Activated T-helper 1 cell treated with anti-CD3 and anti-CD28 coated beads, Interleukin-2, amount 50 U/mL, for 16 hours (primary cell): ENCODE measurements at places on chromosomes 16 and 17.

DNA sequence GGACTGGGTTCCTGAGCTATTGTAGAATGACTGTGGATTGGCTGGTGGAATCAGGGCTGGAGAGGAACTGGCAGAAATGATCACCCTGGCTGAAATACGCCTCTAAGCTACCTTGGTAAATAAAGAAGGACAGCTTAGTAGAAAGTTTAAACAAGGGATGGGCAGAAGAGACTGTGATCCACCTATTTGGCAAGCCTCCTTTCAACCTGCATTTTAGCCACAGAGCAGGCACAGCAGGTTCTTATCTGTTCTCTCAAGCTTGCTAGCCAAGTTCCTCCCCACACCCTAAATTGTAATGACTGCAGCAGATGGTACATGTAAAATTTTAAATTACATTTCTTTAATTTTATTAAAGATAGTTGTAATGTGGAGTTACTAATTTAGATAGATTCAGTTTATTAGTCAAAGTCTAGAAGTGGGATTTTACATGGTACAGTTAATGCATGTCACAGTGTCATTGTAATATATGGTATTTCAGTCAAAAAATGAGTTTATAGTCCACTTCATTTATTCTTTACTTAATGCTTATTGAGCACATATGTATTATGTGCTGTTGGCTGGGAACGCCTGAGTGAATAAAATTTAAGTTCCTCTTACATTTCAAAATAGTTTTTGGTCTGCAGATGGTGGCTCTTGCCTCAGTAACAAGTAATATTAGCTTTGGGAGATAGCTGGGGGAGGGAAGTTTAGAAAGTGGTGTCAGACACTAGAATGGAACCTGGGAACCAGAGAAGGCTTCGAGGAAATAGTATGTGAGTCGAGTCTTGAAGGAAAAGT, 11.2 kb downstream of the EPN2 start:
- DNase-seq = no peak

- no peak for DNase-seq
These were observed 51.1 kb downstream of the SF3B3 start for GRCh38 chr16:70574595-70575271.

- no peak for DNase-seq
These were observed 47.0 kb downstream of the SYNRG start for GRCh38 chr17:37562016-37562745.

- DNase-seq = no peak
These were observed 1.5 kb upstream of the PRKCA start for GRCh38 chr17:66300956-66301355.

DNA sequence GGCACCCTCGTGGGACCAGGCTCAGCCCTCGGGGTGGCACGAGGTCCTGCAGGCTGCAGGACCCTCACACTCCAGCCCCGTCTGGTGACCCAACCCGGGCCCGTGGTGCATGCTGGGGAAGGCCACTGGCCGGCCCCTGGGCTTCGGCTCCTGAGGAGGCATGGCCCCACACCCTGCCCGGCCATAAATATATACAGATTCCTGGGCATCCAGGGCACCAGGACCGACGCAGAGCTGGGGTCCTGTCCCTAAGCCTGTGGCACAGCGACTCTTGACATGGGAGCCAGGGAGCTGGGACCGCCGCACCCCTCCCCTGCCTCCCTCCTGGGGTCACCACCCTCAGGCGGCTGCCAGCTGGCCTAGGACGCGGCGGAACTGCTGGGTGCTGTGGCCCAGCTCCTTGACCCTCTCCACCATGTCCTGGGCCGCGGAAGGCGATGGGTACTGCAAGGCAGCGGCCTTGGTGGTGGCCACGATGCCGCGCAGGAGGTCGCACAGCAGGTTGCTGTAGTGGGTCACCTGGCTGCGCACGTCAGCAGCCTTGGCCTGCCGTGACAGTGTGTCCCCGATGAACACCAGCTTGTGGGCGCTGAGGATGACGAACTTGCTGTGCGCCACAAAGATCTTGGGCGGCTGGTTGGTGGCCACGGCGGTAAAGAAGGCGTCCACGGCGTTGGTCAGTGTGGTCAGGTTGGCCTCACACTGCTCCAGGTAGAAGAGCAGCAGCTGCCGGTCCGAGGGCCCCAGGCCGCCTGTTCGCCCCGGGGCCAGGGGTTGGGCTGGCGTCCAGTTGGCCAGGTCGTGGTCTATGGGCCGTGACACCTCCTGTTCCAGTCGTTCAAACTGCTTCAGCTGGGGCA, 10.6 kb downstream of the CTRB1 start:
- DNase-seq = no peak

DNA sequence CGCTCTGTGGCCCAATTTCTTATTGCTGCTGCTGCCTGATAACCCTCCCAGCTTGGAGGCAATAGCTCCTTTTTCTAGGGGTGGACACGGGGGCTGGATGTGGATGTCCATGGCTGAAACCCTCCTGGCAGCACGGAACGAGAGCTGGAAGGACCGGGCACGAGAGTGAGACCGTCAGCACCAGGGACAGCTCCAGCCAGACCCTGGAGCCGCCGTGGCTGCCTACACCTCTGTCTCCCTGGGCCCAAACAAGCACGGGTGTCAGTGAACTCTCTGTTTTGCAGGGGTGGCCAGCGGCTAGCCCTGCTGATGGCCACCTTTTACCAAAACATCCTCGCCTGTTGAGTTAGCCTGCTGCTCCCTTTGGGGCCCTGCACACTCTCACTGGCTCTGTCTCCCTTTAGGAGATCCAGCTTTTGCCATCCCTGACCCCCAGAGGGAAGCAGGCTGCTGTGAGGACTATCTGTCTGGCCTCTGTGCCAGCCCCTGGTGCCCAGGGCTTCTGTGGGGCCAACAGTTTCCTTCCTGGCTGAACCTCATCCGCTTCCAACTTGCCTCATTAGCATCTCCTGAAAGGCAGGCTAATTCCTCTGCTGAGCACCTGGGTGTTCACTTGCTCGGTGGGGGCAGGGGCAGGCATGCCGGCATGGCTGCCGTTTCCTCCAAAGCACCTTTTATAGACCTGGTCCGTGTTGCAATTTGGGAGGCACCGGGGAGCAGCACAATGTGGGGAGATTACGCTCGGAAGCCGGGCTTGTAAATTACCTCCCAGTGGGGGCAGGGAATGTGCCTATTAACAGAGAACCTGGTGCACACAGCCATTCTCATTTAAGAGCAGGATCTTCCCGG, 118.1 kb downstream of the ENGASE start:
- no peak for DNase-seq

GRCh38 chr17:3659541-3660111, 8.8 kb downstream of the TAX1BP3 start:
- DNase-seq = no peak

DNA sequence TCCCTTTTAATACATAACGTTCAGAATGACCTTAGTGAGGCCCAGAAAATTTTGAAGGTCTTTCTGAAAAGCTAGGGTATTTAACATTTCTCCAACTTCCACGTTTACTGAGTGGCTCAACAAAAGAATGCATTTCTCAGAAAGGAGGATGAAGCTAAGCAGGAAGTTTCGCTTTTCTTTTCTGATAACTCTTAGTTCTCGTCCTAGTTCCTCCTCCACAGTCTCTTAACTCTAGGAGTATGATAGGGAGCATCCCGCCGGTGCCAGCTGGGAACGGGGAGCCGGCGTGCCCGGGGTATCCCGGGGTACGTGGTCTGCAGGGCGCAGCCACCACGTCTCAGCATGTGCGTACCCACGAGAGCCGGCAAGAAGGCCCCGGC, 363 bp downstream of the KARS1 start:
- DNase-seq = no peak

GRCh38 chr17:17347956-17348871, 45.0 kb downstream of the NT5M start:
- no peak for DNase-seq

GRCh38 chr16:85485379-85485778, 127.7 kb upstream of the GSE1 start:
- no peak for DNase-seq

- no peak for DNase-seq
These were observed 78.3 kb upstream of the ASIC2 start for GRCh38 chr17:33371377-33371776.

DNA sequence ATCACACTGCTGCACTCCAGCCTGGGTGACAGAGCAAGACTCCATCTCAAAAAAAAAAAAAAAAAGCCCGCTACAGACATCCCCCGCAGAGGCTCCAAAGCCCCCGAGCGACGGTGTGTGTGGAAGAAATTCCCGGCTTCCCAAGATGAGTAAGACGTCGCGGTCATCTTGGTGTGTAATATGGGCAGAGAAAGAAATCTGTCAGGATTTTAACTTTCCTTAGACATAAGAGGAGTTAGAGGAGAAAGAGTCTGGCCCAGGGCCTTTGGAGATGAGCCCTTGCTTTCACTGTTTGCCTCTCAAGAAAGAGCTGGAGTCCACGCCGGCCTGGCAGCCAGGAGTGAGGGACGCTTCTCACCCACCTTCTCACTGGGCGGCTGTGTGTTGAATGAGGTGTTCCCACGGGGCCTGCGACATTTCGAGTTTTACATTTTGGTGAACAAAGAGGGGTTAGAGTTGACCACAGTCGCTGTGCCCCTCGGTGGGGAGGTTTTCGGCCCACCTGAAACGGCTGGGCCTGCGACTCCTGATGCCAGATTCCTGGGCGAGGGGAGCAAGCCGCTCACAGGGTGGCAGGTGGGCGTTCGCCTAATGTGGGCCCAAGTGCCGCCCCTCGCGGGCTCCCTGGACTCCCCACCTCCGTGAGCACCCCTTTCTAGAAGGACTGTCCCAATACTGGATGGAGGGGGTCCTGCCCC, 17.9 kb downstream of the C1QTNF1 start:
- DNase-seq = no peak

- DNase-seq = no peak
These were observed 141.3 kb upstream of the HSBP1 start for GRCh38 chr16:83666449-83666848.

DNA sequence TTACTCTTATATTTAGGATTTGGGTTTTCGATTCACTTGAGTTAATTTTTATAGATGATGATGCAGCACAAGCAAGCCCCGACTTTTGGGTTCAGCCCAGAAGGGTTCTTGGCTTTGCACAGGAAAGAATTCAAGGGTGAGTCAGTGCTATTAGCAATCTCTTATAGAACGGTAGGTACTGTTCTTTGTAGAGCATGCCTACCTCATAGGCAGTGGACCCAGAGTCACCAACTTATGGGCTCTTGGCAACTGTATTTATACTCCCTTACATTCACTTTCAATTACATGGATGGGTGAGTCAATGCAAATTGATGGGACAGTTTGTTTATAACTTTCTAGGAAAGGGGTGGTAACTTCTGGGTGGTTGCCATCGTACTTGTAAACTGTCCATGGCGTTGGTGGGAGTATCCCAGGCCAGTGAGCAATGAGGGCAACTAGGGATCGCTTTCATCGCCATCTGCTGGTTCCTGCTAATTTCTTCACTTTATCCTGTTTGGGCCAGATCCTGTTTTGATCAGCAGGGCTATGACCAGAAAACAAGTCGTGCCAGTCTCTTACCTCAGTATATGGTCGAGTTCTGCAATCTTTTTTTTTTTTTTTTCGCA, 362.6 kb downstream of the CNTNAP4 start:
- no peak for DNase-seq

- no peak for DNase-seq
These were observed 23.8 kb downstream of the EZH1 start for GRCh38 chr17:42720996-42721583.

- DNase-seq = peak; percentile 59
These were observed at the start of gene ZBTB4 for GRCh38 chr17:7479213-7480088. Gene ZBTB4 (minus strand): TSS chr17:7479631. CDS start chr17:7466801, 12,830 bp downstream.

DNA sequence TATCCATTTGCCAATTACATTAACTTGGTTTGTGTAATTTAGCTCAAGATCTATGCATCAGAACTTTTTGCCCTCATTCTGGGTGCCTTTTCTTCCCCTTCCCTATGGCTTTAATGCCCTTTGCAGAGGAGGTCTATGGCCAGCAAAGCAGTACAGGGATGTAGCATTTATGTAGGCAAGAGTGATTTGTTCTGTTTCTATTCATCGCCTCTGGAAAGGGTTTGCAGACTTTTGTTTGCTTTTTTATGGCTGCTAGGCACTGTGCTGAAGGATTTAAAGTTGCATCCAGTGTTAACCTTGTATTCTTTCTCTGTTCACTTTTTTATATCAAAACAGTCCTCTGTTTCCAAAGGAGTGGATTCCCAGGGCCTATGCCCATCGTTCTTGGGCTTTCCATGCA, 78.0 kb downstream of the ANKFN1 start:
- DNase-seq = no peak

GRCh38 chr17:67526700-67527099, 149.6 kb downstream of the PITPNC1 start:
- no peak for DNase-seq

DNA sequence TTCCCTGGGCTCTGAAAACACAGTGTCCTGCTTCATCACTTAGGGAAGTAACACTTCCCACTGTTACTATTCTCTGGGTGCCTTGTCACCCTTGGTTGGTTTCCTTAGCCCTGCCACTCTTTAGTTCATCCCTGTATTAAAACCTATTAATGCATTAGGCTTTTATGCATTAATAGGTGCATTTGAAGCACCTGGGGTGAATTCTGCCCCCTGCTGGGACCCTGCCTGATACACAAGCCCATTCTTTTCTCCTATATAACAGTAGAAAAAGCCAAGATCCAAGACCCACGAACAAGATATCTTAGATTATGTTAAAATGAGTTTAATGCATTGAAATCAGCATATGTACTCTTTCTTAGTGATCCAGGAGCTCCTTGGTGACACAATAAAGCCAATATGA, 235.7 kb downstream of the PMP22 start:
- DNase-seq = no peak

GRCh38 chr17:15303851-15304250, 37.5 kb downstream of the TEKT3 start:
- DNase-seq = no peak

DNA sequence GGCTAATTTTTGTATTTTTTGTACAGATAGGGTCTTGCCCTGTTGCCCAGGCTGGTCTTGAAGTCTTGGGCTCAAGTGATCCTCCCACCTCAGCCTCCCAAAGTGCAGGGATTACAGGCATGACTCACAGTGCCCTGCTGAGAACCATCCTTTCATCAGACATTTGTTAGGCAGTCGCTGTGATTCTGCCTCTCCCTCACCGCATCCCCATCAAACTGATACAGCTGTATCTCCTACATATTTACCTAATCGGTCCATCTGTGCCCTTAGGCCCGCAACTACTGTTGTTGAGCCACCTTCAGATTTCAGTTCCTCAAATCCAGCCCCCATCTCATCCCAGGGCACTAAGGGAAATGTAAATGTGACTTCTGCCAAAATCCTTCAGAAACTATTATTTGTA, 2.0 kb upstream of the SLC43A2 start:
- DNase-seq = no peak

- DNase-seq = no peak
These were observed 12.8 kb downstream of the PIMREG start for GRCh38 chr17:6456914-6457687.

DNA sequence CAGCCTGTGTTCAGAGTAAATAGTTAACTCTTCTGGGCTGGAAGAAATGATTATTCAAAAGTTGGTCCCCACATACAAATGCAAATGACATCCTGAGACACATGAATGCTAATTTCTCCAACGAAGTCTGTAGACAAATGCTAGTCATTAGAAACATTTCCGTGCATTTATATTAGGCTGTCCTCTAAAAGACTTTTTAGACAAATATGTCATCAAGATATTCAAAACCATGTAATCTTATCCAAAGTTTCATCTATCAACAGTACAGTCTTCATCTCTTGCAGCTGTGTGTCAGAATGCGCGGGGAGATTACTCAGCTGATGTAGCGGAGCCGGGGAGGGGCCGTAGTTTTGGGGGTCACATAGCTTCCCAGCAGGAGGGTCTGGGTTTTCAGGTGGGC, 33.8 kb upstream of the MAF start:
- no peak for DNase-seq
